Activated CD4-positive, alpha-beta T cell treated with anti-CD3 and anti-CD28 coated beads, Interleukin-2, Interleukin-4, amounts not matched to agents 100 ng/mL and 50 ng/mL, durations not matched to agents 16 hours and 8 hours (primary cell): ENCODE measurements at places on chromosomes 1 and 21.

DNA sequence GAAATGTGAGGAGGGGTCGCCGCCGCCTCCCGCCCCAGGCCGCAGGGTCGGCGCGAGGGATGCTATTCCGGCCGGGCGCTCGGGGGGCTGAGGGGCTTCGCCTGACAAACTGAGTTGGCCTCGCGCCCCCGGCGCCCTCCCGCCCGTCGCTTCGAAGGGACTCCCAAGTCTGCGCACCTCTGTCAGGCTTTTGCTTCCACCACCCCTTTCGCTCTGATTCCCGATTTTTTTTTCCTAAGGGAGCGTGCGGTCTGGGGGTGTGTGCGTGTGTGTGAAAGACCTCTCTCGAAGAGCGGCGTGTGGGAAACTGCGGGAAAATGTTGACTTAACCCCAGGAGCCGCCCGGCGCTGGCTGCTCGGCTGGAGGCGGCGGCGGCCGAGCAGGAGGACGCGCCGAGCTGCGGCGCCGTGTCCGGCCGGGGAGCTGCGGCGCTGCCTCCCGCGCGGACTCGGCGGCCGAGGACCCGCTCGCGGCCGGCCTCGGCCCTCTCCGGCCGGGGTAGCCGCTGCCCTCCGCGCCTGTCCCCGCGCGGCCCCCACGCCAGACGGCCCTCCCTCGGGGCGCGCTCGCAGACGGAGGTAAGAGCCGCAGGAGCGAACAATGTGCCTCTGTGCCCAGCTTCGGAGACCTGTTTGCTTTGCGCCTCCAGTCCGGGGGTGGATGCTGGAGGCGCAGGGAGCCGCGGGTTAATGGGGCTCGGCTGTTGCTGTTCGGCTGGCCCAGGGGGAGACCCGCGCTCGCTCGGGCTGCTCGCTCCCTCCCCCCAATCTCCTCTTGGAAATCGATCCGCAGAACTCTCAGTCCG is 1.1 kb downstream of the ADGRL2 start:
- no peak for DNase-seq

DNA sequence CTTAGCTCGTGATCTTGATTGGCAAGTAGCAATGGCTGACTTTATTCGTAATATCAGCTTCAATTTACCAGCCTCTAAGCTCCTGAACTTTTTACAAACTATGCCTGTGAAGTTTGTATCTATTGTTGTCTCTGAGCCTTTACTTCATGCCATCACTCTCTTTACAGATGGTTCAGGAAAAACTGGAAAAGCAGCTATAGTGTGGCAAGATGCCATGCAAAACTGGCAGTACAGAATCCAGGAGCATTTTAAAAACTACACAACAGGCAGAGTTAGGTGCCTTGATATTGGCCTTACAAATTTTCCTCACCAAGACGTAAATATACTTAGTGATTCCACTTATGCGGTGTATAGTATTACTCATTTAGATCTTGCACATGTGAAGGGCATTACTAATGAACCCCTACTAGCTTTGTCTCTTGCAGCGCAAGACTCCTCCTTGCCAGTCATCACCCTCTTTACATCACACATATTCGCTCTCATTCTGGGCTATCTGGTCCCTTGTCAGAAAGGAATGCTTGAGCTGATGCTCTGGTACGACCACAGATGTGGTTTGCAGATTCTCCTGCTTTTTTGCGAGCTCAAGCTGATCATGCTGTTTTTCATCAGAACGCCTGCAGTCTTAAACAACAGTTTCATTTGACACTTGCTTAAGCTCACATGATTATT is 36.3 kb downstream of the CLCA1 start:
- no peak for DNase-seq

GRCh38 chr1:41481109-41481775 is 3.2 kb downstream of the EDN2 start:
- DNase-seq: no peak

GRCh38 chr1:6416295-6416656 is 3.4 kb downstream of the HES2 start:
- no peak for DNase-seq

- no peak for DNase-seq
These were observed 165.4 kb downstream of the RUNX1 start for GRCh38 chr21:34883491-34884271.

DNA sequence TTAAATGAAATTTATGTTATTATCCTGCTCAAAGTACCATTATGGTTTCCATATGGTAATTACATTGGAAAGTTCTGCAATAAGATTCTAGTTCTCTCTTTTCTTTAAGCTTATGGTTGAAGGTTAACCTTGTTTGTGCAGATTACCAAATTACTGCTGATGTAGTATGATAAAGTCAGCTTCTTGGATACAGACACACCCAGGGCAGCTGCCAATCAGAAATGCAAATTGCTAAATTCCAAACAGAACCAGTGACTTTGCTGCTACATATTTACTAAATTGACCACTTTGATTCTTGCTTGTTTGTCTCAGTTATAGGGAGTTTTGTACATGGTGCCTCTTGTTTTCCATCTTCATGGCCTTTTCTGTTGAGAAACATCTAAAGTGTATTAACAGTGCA is 26.5 kb downstream of the GNAT2 start:
- DNase-seq: no peak

DNA sequence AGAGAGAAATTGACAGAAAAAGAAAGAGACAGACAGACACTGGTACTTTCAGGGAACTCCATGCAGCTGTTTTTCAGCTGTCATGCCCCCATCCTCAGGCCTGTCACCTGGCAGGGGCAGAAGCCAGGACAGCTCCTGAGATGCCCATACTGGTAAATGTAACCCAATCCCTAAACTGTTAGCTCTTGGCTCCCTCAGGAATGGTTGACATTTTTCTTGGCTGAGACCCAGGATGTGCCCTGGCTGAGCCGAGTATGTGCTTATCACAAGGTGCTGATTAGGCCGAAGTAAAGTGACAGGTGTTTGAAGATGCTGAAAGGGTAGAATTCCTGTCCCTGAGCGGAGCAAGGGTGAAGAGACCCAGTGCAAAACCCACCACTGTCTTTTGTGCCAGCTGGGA is 50.7 kb downstream of the PGM1 start:
- no peak for DNase-seq

GRCh38 chr1:17161137-17161740 is 42.0 kb upstream of the PADI2 start:
- peak; percentile 11 for DNase-seq
